Fibroblast of skin of scalp (primary cell): ENCODE measurements at places on chromosomes 2 and 18.
A peak's percentile ranks its signal among the peaks of the same experiment; 100 is the strongest.

DNA sequence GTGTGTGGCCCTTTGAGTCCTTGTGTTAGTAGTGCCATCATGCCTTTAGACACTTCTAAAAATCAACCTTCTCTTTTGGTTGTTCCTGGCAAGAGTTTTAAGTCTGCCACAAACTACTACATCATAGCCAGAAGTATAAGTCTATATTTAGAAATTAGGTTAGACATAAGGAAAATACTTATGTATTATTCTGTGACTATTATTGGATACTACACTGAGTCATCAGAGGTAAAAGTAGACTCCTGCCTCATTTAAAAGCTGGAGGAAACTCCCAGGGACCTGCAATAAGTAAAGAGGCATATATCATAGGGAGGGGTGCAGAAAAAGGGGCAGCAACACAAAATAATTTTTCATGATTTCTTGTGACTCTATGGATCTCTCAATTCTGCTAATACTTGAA, 99.4 kb upstream of the OSR1 start:
- no peak for DNase-seq

DNA sequence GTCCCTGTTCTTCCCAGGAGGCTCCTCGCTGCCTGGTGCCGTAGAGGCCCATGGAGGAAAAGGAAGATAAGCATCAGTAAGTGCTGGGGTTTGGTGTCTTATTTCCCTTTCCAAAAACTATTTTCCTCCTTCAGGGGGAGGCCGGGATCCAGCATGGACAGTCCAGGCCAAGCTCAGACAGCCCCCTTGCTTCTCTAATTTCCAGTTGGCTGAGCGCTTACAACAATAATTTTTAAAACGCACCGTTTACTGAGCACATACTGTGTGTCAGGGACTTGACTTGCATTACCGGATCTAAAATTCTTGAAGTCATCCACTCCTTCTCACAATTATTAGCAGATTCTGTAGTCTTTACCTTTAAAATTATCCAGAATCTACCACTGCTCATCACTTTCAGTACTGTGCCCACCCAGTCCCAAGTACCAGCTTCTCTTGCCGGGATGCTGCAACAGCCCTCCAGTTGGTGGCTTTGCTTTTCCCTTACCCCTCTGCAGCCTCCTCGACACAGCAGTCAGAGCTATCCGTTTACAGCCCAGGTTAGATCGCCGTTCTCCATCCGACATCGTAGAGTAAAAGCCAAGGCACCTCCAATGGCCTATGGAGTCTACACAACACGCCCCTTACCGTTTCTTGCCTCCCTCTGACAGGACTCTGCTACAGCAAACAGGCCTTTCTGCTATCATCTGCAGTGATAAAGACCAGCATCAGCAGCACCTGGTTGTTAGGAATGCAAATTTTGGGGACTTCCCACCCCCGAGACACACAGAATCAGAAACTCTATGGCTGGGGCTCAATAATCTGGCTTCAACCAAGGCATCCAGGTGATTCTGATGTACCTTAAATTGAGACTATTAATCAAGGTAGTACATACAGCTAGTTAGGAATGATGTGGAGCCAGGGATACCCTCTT, 75.2 kb upstream of the TSPYL6 start:
- DNase-seq = no peak

DNA sequence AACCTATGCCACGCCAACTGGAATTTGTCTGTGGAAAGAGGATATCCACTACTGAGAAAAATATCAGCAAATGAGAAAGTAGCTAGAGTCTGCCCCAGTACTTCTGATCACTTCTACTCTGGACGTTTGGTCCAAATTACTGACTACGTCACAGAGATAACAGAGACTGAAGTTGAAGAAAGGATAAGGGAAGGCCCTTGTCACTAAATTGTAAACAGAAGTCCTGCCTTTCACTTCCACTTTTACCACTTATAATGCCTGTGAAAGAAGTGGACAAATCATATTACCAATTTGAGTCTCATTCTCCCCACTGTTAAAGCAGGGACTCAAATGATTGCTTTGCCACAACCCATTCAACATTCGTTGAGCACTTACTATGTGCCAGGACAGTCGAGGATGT, 173.9 kb upstream of the ERBB4 start:
- no peak for DNase-seq

DNA sequence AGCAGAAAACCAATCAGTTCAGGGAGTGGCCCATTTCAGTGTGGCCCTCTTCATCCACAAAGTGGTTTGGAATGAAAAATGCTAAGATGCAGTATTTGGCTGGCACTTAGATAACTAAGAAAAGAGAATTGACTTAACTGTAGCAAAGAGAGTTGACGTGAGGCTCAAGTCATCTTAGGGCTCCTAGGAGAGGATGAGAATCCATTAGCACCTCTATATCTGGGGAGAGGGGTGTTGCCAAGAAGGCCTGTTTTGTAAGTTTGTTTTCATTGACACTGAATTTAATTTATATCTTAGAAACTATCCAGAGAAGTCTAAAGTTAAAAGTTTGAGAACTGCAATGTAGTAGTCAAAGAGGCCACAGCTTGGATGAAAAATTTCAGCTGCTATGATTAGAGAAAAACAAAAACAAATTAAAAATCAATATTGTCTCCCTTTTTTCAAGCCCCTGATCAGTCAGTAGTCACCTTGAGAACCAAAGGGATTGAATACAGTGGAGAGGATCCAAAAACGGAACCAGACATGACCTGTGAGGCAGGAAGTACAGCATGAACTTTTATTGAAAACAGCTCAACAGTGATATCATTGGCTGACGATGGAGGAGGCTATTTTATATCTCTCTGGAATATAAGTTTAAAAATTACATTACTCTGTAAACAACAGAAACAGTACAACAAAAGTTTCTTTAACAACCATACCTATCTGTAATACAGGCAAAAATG, 52.7 kb downstream of the PHLPP1 start:
- no peak for DNase-seq

DNA sequence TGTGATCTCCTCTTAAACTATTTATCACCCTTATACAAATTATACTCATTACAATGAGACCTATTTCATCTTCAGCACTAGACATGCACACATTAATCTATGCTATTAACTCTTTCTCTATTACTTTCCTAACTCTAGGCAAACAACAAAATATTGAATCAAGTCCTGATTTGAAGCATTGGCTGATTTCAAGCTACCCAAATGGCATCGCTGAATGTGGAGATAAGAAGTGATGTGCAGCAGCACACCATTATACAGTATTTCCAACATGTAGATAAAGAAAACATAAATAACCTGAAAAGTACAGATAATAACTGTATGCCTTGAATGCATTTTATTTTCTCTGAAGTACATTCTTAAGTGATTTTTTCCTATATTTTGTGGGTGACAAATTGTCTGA, 268.6 kb upstream of the GULP1 start:
- no peak for DNase-seq

- DNase-seq = no peak
These were observed 8.7 kb downstream of the CYP26B1 start for GRCh38 chr2:72138921-72139381.

DNA sequence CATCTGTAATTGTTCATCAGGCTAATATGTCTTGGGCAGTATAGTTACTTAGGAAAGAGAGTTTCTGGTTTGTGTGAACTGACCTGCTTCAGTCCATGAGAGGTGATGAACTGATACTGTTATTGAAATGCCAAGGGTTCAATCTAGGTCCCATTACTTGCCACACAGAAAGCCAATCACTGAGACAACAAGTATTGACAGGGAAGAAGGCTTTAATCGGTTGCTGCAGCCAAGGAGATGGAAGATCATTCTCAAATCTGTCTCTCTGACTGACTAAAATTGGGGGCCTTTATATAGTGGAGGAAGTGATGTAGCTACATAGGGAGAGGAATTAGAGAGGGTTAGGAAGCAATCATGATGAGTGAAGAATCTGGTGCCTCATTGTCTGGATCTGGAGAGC, 19.9 kb upstream of the FAM98A start:
- no peak for DNase-seq

- peak; percentile 3 for DNase-seq
These were observed 58.8 kb downstream of the APOB start for GRCh38 chr2:20985062-20985461.

GRCh38 chr2:43542285-43542933, 53.4 kb downstream of the THADA start:
- peak; percentile 58 for DNase-seq

GRCh38 chr2:239595726-239596125, 194.9 kb upstream of the HDAC4 start:
- DNase-seq = no peak

GRCh38 chr2:140975237-140975636, 1155.6 kb downstream of the LRP1B start:
- DNase-seq = peak; percentile 11

- peak; percentile 40 for DNase-seq
These were observed 239.1 kb downstream of the KCNS3 start for GRCh38 chr2:18117592-18117991.

- DNase-seq = no peak
These were observed 234.1 kb downstream of the CCDC102B start for GRCh38 chr18:69032009-69032408.

- DNase-seq = no peak
These were observed 208.7 kb upstream of the SLC35G4 start for GRCh38 chr18:11400703-11401102.

DNA sequence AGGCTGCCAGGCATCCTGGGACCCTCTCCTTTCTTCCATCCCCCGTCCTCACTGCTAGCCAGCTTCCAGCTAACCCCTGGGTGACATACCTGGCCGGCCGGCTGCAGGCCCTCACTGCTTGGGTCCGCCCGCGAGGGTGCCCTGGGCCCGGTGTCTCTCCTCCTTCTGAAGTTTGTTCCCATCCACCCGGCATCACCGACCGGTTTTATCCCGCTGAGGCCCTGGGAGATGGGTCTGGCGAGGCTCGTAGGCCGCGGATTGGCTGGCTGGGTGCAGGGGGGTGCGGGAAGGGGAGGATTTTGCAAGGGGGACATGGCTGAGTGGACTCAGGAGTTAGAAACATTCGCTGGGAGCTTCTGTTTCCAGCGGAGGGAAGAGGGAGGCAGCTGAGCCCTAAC, at the start of gene PAX8:
PAX8 (minus strand) TSS at position 180 of the 398 bp plus-strand sequence. CDS start 527 bp downstream, outside the sequence.
- no peak for DNase-seq

GRCh38 chr2:236558993-236559978, 10.3 kb upstream of the ACKR3 start:
- peak; percentile 56 for DNase-seq

DNA sequence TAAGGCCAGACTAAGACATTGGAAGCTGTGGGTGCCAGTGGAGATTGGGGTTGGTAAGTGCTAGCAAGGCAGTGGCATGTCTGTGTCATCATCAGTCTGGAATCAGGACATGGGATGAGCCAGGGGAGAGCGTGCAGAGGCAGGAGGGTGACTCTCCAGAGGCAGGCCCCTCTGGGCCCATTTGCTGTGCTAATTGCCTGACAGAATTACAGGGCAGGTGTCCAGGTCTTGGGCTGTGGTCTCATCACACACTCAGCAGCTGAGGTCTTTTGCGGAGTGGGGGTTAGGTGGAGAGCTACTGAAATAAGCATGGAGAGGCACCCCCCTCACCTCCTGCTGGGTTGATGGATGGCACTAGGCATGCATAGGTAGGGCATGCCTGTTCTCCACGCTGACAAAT, 57.4 kb downstream of the CELF4 start:
- DNase-seq = no peak

DNA sequence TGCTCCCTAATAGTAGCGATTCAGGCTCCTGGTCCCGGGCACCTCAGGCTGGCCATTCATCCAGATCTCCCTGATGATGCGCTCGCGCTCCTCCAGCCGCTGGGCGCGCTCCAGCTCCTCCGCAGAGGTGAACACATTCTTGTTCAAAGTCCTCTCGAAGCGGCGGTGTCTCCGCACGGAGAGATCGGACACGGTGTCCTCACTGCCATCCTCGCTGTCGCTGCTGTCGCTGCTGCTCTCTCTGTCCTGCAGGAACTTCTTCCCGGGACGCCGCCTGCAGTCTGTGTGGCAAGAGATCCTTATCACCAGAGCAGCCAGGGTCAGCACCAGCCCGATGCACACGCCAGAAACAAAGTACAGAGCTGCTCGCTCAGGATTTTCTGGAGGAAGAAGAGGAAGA, 67.5 kb downstream of the EVA1A start:
- DNase-seq = no peak

DNA sequence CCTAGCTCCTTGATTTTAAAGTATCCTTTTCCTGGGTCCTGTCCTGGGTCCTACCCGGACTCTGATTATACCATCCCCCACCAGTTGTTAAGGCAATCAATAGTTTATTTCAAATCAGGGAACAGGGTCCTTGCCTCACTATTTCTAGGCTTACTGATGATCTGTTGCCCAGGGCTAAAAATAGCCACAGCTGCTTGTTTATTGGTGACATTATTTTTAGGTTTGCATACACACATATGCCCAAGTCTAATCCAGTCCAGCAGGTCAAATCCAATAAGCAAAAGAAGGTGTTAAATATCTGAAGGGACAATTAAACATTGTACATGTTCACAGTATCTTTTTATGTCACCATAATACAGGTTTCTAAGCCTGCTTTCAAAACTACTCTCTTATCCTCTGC, 66.0 kb downstream of the RAB10 start:
- DNase-seq = no peak

DNA sequence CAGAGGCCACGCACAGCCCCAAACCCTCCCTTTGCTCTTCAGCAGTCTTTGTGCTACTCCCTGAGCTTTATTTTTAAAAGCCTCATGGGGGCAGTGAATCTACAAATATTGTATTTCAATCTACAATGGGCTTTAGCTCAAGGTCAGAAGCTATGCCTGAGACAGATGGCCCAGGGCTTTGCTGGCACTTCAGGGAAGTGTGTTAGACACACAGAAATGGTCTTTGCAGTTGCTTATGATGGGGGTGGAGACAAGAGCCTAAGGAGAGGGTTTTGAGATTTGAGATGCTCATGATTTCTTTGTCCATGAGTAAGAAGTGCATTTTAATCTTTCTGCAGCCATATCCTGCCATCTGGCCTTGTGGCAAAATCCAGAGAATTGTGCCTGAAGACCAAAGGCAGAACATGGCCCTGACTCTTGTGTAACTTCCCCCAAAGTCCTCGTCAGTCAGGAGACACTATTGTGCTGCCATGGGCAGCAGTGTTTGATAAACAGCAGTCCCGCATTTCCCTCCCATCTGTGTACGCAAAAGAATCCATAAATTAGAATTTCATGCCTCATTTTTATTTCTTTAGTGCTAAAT, 92.6 kb downstream of the VAPA start:
- DNase-seq = peak; percentile 64

DNA sequence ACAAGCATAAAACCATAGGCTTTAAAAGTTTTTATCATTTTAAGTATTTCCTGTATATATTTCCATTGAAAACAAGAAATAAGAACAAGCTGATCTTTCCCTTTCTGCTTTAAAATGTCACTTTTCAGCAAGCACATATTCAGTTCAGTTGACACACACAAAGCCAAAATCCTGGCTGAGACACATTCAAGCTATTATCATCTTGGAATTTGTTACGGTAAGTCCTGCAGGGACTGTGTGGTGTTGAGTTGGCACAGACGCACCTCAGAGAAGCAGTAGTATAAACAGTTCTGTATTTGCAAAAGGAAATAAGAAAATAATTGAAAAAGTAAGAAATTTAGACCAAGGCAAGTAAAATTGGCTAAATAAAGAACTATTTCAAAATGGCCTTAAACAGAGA, 10.4 kb upstream of the DAW1 start:
- no peak for DNase-seq

DNA sequence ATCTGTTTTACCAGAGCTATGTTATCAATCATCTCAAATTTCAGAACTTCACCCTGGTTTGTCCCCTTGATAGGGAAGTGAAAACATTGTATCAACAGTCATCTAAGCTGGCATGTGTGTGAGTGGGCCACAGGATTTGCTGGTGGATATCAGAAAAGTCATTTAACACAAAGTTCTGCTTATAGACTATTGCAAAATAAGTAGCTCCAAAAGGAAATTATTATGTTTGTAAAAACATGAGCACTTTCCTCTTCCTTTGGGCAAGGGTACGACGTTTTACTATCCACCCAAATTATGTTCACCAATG, 20.7 kb upstream of the COPS8 start:
- no peak for DNase-seq
